Mesendoderm (in vitro differentiated cells): ENCODE measurements at places on chromosomes 6 and 20.
A peak's percentile ranks its signal among the peaks of the same experiment; 100 is the strongest.

DNA sequence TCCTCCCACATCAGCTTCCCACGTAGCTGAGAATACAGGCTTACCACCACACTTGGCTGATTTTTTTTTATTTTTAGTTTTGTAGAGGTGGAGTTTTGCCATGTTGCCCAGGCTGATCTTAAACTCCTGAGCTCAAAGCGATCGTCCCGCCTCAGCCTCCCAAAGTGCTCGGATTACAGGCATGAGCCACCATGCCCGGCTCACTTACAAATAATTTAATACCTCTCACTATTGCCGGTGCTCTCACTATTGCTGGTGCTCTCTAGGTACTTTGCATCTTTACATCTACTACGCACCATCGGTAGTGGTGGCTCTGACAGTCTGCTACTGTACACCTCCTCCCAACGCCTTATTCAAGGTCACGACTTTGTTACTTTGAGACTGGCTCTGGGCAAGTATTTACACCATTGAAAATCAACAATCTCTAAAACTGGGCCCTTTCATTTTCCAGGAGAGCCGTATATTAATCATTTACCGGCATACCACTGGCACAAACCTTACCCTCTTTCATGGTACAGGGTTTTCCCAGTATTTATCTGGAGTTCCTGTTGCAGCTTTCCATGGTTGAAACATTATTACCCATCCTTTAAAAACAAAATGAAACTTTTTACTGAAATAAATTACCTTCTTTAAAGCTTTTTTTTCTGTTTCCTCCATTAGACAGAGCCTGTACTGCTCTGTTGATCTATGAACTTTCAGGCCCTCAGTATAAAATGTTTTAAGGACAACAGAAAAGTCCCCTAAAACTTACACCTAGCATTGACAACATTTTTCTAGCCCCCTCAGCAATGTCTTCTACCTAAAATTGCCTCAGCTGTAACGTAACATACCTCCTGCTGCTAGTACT lies 259.6 kb upstream of the PLCB4 start:
- DNase-seq: no peak

- DNase-seq: no peak
Measured at GRCh38 chr6:118186672-118187567, 279.9 kb downstream of the SLC35F1 start.

DNA sequence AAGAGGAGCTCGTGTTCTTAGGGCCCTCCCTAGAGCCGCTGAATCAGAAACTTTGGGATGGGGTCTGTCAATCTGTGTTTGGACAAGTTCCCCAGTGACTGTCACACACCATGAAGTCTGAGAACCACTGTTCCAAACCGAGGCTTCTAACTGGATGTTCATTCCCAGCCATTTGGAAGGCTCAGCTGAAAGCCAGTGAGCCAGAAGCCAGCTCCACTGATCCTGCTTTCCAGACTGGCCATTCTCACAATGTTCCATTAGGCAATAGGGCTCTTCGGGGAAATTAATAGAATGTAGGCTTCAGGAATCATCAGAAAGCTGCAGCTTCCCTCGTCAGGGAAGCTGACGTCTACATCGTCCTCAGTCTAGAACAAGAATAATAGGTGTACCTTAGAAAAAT lies 90.8 kb upstream of the QKI start:
- no peak for DNase-seq

DNA sequence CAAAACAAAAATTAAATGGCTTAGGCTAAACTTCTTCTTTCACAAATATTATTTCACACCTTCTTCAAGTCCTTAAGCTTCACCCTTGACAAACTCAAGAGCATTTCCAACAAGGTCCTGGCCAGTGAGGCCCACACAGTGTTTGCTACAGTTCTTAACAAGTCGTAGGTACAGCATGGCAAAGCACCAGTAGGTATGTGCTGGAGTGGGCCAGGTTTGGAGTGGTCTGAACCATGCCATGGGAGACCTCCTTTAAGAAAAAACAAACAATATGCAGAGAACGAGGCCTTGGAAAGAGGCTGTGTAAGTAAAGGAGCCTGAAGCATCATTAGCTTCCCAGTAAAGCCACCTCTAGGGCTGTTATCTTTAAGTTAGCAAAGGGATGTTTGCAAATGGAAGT lies 154.3 kb upstream of the SNX9 start:
- DNase-seq: no peak

DNA sequence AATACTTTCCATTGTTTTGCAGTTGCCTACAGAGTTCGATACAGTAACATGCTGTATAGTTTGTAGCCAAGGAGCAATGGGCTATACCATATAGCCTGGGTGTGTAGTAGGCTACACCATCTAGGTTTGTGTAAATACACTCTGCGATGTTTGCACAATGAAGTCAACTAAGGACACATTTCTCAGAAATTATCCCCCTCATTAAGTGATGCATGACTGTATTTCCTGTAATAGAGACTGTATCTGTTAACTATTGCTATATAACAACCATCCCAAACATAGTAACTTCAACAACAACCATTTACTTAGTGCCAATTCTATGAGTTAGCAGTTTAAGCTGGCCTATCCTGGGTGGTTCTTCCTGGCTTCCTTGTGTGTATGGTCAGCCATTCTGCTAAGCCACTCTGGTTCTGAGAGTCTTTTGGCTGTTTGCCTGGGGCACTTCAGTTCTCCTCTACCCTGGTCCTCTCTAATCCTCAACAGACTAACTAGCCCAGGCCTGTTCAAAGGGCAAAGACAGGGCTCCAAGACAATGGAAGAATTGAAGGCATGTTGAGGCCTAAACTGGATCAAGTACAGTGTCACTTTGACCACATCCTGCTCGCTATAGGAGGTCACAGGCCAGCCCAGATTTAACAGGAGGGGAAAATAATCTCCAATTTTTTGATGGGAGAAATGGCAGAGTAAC lies 124.0 kb downstream of the PLCB1 start:
- DNase-seq: peak; percentile 7

DNA sequence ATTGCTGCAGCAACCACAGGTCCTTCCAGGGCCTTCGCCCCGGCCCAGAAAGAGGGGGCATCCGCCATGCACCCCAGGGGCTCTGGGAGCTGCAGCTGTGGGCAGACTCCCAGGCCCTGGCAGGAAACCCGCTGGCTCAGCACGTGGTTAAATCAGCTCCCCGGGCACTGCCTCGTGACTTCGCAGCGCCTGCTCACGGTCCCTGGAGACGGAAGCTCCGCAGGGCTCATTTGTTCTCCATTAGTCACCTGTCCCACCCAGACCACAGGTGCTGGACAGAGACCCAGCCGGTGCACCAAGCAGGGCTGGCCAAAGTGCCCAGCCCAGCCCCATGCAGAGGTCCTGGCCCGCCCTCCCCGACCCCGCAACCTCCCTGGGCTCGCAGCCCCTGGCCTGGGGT lies 14.7 kb downstream of the KCNQ2 start:
- DNase-seq: no peak

GRCh38 chr20:58148891-58149290 lies 79.6 kb downstream of the ANKRD60 start:
- no peak for DNase-seq

- DNase-seq: no peak
Measured at GRCh38 chr6:169938262-169938701, 186.9 kb downstream of the ERMARD start.

DNA sequence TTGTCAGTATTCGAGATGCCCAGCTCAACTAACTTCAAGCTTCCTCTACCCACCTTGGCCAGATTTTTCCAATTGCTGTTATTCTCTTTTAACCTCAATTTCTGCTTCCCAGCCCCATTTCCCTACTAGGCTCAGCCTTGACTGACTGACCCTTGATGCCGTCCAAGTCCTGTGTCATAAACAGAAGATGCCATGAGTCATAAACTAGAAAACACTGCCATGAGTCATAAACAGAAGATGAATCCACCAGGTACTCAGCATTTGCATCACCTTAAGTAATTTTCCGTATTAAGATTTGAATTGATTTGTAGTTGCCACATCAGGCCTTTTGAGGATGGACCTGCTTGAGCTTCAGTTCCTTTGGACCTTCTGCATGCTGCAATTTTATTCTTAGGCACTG lies 123.8 kb downstream of the FAM83B start:
- DNase-seq: no peak

DNA sequence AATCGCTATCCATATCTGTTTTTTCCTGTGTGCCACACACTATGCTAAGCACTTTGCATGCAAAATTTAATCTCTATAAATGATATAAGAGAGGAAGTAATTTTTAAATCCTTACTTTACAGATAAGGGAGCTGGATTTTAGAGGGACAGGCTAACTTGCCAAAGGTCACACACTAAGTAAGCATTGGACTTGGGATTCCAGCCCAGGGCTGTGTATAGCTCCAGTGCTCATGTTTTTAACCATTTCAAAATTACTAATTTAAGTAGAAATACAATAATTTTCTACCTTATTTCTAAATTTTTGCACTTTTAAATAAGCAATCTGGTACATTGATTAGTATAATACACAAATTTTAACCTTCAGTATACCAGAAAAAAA lies 144.6 kb downstream of the UST start:
- DNase-seq: no peak

DNA sequence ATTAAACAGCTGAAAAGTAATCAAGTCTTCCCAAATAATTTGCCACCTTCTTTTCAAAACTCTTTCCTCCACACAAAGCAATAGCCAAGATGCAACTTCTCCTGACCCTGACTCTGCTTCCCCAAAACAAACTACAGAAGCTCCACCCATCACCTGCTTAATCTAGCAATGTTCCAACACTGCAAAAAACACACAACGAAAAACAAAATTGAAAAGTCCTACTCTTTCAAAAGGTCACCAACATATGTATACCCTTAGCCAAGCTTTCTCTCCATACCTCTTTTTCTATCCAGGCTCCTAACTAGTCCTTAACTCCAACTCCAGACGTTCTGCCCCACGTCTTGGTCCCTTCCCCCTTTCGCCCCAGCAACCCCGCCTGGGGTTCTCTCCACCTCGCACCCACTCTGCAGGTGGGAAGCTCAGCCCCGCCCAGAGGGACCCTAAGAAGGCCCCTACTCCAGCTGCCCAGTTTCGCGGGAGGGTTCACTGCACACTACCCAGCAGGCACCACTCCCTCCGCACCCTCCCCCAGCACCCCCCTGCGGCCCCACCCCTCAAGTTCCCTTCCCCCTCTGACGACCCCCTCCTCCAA lies 717 bp downstream of the CSNK2A1 start:
- DNase-seq: peak; percentile 27

GRCh38 chr20:12815231-12815768 lies 193.5 kb upstream of the SPTLC3 start:
- no peak for DNase-seq

DNA sequence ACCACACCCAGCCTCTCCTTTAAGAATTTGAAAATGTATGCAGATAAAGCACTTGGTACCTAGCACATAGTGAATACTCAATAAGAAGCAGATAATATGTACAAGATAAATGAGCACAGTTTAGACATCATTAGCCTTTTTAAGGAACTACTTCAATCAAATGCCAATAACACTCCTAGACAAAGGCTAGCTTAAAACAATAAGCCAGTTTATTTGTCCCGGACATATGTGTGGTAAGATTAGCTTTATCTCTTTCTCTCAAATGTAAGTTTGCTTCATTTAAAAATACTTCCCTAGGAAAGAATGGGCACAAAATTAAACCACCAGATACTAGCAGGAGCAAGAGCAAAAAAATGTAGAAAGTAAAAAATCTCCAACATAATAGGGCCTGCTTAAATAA lies 73.8 kb downstream of the MAP3K5 start:
- no peak for DNase-seq

DNA sequence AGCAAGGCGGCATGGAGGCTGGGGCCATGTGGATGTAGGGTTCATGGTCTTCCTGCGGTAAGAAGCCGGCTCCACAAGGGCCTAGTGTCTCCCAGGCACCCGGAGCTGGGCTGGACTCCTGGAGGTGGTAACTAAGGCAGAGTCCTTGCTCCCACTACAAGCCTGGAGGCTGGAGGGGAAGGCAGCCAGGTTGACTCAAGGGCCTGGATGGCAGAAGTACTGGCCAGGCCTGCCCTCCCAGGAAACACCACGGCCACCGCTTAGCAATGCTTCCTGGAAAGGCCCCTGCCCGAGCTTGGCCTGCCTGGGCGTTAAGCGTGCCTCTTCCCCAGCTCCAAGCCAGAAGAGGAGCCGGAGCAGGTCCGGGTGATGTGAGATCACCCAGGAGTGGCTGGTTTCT lies 182.0 kb downstream of the ZDHHC14 start:
- DNase-seq: no peak

DNA sequence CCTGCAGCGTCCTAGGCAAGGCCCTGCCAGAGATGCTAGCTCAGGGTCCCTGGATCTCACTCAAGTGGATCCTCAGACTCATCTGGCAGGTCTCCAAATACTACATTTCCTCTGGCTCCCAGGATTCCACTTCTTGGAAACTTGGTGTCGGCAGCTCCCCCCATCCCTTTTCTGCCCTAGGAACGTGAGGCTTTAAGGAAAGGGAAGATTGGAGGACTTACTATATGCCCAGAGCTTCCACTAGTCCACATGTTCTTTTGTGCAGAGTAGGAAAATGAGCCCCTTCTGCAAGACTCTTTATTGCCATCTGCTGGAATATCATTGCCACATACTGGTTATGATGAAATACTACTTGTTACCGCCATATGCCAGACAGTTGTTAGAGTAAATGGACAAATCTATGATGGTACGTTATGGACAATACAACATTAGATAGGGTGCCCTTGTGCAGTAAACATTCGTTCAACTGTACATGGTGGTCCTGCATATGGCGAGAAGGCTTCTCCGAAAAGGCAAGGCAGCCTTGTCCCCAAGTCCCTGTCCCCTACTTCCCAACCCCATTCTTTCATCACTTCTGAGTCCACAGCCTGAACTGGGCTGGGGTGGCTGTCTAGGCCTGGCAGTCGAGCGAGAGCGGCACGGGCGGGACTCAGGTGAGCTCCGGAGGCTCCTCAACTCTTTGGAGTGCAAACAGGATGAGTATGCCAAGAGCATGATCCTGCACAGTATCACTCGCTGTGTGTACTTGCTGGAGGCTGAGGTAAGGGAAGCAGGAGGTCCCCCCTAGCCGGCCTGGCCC lies 780 bp downstream of the ARMC12 start:
- peak; percentile 37 for DNase-seq
